ENCODE measurements at places on chromosomes 6 and 20.

GRCh38 chr6:166268431-166268830, 39.8 kb downstream of the PRR18 start:
- DNase-seq, result no peak

DNA sequence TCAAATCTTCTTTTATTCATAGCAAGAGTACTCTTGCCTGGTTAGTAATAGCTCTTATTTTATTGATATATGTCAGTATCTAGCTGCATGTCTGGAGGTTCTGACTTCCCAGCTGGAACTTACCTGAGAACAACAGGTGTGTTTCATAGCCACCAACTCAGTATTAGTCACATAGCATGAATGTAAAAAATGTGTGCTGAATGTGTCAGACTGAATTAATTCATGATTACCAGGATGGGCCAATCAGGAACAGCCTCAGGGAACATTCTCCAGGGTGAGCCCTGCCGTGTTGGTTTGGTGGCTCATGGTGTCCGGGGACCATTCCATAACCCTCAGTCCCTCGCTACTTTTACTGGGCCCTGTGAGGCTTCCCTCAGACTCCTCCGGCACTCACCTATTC, 99.7 kb downstream of the TULP4 start:
- DNase-seq, result no peak

GRCh38 chr6:28248916-28249315, 3.2 kb downstream of the ZKSCAN4 start:
- no peak for DNase-seq

GRCh38 chr20:11852811-11853210, 64.9 kb upstream of the BTBD3 start:
- DNase-seq, result no peak

DNA sequence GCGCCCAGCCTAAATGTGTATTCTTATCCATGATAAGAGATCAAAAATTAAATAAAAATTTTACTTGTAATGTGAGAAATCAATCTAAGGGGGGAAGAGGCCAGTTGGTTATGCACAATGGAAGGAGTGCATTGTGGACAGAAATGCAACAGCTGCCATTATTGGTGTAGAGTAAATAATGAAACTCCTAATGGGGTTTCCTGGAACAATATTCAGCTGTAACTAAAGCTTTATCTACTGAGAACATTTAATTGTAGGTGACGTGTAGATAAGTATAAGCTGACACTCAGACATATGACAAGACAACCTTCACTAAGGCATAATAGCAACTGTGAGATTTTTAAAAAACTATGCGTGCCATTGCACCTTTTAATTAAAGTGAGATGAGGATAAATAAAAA, 71.4 kb downstream of the CEP57L1 start:
- DNase-seq, result no peak

GRCh38 chr6:104789770-104790190, 69.9 kb downstream of the HACE1 start:
- peak; percentile 65 for DNase-seq

DNA sequence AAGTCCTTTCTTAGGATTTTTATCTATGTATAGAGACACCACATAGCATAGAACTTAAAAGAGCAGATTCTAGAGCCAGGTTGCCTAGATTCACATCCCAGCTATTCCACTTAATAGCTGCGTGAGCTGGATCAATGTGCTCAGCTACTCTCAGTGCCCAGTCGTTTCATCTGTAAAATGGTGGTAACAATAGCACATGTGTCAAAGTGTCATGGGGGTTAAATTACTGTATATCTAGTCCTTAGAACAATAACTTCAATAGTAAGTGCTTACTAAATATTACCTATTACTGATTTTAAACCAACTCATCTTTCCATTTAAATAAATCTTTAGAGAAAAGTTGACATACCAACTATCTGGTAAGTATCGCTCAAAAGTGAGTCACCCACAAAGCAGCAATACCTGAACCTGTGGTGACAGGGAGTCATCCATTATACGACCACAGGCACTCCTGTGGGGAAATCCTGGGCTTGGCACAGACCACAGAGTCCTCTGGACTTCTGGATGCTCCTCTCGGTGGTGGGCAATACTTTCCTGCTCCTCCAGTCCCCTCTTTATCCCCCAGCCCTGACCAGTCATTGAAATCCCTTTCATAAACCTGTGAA, 154.8 kb downstream of the PDSS2 start:
- DNase-seq, result no peak

GRCh38 chr20:31738729-31739549, at the start of gene TPX2:
TPX2 (plus strand) TSS chr20:31739290; CDS start chr20:31757477, 18,187 bp downstream.
- DNase-seq, result peak; percentile 83

DNA sequence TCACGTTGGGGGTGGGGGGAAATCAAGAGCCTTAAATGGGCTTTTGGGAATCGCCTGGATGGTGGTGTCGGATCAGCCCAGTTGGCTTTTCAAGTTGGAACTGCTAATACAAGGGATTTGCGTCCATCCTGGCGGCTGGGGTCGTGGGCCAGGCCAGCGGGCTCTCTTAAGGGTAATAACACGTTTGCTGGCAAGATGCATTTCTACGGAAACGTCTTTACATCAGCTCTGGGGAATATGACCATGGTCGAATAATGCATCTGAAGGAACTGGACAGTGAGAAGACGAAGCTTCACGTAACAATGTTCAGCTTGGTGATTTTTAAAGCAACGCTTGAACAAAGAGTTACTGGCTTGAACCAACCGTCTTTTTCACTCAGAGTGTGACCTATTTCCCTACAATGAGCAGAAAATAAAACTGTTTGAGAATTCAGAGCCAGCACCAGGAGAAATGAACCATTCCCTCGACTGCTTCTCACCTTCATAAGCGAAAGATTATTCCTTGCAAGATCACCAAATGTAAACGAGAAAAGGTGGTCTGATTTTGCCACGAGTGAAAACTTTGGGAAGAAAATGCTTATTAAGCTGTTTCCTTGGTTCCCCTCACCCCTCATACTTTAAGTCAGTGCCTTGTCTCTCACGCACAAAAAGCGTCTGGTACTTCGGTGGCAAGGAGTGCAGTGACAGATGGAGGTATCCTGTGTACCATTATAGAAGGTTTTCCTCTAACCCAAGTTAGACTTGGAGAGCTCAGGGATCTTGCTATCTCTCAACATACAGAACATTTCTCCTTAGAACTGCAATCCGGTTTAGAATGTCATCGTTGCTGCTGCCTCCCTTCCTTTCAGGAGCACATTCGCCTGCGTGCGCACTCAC, 1.4 kb upstream of the MARCKS start:
- no peak for DNase-seq

DNA sequence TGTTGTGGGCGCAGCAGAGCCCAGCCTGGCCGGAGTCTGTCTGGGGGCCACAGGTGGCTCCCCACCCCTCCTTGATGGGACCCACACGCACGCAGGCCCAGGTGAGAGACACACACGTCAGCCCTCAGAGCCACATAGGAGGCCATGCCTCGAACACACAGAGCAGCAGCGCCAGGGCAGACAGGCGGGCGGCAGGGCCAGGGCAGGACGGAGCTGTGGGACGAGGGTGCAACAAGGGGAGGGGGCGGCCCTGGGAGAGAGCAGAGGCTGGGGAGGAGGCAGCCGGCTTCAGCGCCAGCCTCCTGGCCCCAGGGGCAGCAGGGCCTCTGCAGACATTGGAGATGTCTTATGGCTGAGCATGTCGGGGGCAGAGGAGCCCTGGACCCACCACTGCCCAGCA, 42.5 kb downstream of the KCNQ2 start:
- DNase-seq, result no peak

GRCh38 chr20:23867152-23867776, 12.3 kb downstream of the CST5 start:
- DNase-seq, result no peak

DNA sequence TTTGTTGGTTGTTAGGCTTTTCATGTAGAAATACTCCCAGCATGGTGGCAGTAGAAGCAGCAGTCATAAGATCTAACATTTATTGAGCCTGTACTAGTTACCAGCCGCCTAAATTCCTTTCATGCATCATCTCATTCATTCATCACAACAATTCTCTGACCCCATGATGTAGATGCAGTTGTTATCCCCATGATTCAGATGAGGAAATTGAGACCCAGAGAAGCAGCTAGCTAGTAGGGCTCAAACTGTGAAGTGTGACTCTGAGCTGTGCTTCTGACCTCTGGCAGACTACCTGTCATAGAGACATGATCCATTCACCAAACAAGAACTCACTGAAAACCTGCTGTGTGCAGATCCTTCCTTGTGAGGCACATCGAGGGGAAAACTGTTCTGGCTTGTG, 16.9 kb downstream of the RREB1 start:
- no peak for DNase-seq

- DNase-seq, result no peak
These were observed 82.9 kb upstream of the SCAF8 start for GRCh38 chr6:154650351-154650750.

Data from AG04449 (cell line).